Hindlimb muscle (tissue), 1 donor: ENCODE measurements at places on chromosomes 3 and 15.

DNA sequence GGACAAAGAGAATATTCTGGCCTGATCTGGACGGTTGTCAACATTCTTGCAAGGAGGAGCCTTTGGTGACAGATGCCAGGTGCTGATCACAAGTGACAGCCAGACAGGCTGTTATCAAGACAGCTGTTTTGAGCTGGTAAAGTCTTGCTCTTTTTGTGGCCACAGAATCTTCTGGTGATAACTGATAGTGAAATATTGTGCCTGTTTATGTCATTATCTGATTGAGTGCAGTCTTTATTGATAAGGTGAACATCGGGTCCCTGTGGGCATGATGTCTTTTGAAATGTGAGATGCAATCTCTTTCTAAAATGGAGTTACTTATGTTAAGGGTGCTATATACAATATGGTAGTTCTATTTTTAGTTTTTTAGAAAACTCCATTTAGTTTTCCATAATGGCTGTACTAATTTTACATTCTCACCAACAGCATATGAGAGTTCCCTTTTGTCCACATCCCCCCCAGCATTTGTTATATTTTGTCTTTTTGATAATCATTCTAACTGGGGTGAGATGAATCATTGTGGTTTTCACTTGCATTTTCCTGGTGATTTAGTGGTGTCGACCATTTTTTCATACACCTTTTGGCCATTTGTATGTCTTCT lies 10.7 kb downstream of the CEP63 start:
- no peak for DNase-seq

DNA sequence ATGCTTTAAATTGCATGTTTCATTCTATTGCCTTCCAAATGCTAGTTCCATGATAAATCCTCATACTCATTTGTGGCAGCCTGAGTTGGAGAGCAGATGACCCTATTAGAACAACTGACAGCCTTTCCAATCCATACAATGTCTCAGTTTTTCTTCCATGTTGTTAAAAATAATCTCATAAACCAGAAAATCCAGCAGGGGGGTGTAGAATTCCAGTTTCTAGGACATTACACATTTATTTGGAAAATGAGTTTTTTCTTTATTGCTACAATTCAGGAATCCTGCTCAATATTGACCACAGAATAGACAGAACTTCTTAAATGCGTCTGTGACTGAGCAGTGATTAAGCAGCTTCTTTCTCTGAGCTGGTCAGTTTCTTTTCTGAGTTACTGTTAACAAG lies 174.2 kb upstream of the ATP10A start:
- no peak for DNase-seq

- DNase-seq: no peak
These were observed 75.8 kb downstream of the SQOR start for GRCh38 chr15:45710657-45711056.

GRCh38 chr3:14616606-14617507 lies 34.7 kb upstream of the CCDC174 start:
- DNase-seq: no peak

DNA sequence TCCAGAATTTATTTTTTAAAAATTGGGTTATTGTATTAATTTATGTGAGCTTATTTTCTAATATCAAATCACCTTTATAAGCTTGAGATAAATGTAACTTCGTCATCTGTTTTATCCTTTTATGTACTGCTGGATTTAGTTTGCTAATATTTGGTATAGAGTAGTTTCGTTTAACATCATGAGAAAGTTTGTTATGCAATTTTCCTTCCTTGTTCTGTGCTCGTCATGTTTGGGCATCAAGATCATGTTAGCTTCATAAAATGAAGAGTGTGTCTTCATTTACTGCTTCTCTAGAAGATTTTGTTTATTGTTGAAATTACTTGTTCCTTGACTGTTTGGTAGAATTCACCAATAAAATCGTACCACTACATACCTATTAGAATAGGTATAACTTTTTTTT lies 262.1 kb upstream of the SATB1 start:
- no peak for DNase-seq

GRCh38 chr3:94012185-94012584 lies 16.2 kb downstream of the STX19 start:
- DNase-seq: no peak

DNA sequence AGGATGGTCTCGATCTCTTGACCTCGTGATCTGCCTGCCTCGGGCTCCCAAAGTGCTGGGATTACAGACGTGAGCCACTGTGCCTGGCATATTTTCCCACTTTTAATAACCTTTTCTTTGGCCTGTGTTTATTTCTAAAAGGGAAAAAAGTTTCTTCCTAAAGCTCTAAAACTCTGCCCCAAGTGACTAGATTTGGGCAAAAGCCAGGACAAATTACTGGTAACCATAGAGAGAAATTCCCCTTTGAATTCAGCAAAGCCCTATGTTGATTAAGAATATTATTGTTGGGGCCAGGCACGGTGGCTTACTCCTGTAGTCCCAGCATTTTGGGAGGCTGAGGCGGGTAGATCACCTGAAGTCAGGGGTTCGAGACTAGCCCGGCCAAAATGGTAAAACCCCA lies 11.5 kb upstream of the TRPM7 start:
- no peak for DNase-seq

DNA sequence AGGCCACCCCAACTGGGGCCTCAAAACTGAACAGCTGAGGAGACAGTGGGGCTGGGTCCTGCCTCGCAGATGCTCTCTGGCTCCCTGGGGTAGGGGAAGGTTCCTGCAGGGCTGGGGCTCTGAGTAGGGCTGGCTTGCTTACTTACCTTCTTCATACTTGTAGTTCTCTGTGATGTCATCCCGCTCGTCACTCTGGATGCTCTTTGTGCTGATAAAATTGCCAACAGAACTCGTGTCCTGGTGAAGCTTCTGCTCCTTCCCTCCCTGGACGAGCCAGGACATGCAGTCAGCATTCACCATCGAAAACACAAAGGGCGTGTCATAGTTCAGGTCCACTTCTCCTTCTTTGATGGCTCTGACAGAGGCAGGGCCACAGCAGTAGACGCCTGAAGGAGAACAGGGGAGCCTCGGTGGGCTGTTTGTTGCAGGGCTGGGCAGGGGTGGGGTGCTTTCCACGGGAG lies 17.9 kb upstream of the EPB42 start:
- no peak for DNase-seq

DNA sequence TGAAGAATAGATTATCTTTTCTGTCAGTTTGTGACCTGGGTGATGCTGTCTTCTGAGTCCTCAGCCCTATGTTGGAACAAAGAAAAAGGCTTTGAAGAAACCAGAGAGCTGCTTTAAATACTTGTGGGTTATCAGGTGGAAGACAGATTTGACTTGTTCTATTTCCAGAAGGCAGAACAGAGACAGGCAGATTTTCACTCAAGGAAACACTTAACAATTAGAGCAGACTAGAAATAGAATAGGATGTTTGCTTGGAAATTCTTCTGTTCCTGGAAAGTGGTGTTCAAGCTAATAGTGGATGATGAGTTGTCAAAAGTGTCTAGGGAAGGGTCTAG lies 219.4 kb downstream of the UBE2E2 start:
- DNase-seq: no peak

DNA sequence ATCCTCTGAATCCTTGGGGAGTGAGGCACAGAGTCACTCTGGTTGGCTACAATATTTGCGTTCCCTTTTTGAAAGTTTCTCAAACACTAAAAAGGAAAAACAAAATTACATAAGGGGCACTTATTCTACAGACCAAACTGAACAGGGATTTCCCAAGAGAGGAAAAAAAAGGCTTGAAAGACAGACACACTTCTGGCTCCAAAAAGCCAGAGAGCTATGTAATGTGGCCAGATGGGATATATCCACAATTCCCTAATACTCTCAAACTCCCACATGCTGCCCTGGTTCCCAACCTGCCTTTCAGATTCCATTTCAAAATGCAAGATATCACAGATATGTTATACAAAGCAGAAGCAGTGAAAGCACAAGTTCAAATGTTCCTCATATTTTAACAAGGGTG lies 1.6 kb downstream of the FRMD4B start:
- DNase-seq: no peak

DNA sequence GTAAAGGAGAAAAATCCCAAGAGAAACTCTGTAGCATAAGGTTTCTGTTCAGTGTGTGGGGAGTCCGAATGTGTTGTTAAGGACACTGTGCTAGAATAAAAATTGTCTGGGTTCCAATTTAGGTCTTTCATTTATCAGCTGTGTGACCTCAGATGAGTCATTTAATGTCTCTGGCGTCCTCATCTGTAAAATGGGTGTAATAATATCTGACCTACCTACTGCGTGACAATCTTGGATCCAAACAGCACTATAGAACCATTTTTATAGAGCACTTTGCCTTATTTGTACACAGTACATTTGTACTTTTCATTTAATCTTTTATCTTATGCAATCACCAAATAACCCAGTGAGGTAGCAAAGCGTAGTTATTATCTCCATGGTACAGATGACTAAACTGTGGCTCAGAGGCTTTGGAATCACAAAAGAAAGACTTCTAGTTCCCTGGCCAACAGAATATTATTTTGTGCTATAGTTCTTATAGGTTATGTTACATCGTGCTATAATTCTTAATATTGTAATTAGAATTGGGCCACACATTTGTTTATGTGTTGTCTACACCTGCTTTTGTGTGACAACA lies 46.6 kb upstream of the TNIK start:
- DNase-seq: no peak

GRCh38 chr15:92048739-92049138 lies 195.2 kb downstream of the SLCO3A1 start:
- DNase-seq: no peak

GRCh38 chr3:126267169-126267975 lies 87.0 kb upstream of the ALDH1L1 start:
- DNase-seq: peak; percentile 66

DNA sequence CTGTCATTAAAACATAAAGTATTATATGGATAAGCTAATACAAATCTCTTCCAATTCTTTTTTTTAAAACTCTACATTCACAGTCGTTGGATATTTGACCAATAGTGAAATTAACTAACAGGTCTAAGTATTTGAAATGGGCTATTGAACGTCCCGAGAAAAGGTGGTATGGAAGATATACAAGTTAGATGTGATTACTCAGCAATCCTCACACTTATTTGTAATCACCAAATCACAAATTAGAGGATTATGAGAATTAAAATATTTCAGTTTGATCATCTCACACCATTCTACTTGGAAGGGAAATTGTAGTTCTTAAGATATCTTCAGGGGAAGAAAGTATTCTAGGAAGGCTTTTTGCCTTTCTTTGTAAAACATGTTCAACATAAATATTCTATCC lies 60.5 kb downstream of the GAP43 start:
- DNase-seq: no peak

DNA sequence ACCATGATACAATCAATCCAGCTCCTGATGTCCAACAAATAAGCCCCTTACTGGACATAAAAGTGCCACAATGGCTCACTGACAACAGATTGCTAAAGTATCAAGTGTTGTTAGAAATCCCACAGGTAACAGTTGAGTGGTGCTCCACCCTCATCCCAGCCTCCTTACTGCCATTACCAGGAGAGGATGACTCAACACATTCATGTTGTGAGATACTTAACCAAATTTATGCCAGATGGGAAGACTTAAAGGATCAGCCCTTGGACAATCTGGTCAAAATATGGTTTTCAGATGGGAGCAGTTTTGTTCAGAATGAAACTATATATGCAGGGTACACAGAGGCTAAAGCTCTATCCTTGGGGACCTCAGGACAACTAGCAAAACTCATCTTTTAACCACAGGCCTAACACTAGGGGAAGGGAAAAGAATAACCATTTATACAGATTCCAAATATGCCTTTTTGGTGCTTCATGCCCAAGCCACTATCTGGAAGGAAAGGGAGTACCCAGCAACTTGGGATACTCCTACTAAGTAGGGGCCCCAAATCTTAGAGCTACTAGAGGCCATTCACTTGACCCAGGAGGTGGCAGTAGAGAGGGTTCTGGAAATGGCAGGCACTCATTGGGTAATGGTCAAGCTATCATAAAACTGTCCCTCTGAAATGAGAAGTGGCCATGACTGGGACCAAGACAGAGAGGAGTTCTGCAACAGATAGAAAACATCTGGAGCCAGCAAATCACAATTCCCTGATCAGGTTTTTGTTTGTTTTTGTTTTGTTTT lies 6.9 kb upstream of the ZNF662 start:
- DNase-seq: no peak

DNA sequence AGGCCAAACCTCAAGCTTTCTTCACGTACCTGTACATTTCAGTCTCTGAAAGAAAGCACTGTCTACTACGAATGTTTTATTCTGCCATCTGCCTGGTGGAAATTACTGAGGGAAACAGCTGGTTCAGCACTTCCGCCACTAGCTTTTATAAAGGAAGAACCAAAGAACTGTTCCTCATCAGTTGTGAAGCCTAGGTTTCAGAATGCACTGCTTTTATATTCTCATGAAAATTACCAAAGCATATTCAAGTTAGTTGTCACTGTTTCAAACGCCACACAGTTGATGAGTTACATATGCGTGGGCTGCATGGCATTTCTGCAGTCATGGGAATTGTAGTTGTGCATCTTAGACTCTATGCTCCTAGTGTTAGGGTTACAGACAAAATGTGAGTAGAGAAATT lies 21.5 kb upstream of the ZBTB38 start:
- DNase-seq: no peak

GRCh38 chr3:18124501-18124900 lies 300.6 kb downstream of the SATB1 start:
- no peak for DNase-seq

DNA sequence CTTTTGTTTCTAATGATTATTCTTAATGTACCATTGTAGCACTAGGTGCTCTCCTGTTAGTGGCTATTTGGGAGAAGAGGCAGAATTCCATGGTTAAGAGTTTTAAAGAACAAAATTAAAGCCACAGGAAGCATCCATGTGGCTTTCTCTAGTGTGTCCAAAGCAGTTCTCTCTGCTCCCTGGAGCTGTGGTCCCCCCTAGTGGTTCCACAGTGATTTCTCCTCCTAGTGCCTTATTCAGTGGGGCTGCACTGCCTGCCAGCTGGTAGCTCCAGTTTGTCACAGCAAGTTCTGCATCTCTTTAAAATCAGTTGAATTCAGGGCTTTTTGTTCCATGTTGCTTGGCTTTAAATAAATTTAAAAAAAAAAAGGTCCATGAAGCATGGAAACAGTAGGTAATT lies 39.6 kb upstream of the FAM98B start:
- peak; percentile 73 for DNase-seq

GRCh38 chr3:147773116-147773630 lies 364.0 kb downstream of the ZIC1 start:
- no peak for DNase-seq

- no peak for DNase-seq
These were observed 6.4 kb downstream of the ZDHHC23 start for GRCh38 chr3:113954091-113954685.

GRCh38 chr3:177881351-177881750 lies 654.9 kb upstream of the KCNMB2 start:
- DNase-seq: no peak

DNA sequence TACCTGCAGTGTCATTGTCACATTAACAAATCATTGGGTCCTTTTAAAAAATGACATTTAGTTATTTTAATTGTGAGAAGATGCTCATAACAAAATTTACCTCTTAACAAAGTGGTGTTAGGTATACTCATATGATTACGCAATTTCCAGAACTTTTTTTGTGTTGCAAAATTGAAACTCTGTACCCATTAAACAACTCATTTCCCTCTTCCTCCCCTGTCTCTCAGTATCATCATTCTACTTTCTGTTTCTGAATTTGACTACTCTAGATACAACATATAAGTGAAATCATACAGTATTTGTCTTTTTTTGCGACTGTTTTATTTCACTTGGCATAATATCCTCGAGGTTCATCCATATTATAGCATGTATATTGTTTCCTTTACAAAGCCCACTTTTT lies 58.7 kb upstream of the CHST2 start:
- DNase-seq: no peak

- DNase-seq: no peak
These were observed 181.0 kb downstream of the VPS13C start for GRCh38 chr15:61879219-61879618.
